ENCODE measurements at places on chromosomes 1 and 21.

DNA sequence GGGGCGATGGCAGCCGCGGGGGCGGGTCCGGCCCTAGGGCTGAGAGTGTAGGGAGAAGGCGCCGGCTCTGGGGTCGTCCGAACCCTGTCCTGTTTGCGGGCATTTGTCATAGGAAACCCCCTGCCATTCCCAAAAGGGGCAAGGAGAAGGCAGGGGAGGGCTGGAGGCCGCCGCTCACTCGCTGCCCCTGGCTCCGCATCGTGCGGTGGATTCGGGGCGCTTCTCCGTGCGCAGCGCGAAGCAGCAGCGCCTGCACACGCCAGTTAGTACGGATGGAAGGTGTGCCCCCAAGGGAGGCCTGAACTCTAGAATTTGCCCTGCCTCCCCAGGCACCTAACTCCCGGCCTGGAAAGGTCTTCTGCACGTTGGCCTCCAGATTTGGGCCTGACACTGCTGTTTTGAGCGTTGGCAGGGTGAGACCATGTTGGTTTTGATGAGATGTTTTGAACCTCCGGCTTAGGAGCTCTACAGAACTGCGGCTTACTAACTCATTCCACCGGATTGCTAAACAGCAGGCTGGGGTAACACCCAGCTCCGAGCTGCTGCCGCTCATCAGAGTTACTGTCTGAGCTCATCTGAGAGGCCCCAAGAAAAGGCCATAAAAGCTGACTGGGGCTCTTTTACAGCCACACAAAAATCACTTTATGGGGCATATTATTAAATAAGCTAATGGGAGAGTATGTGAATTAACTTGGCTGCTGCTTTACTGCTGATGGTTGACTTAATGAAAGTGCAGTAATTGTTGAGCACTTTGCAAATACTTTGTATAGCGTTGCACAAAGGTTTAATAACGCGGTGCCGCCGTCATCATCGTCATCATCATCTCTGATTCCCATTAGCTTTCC lies 987 bp downstream of the GPR137B start:
- no peak for DNase-seq

GRCh38 chr1:8182034-8182761 lies 135.7 kb upstream of the SLC45A1 start:
- DNase-seq, result no peak

- DNase-seq, result no peak
These were observed 58.8 kb upstream of the MAN1A2 start for GRCh38 chr1:117308311-117308916.

- no peak for DNase-seq
These were observed 27.5 kb upstream of the COL9A2 start for GRCh38 chr1:40344597-40344996.

DNA sequence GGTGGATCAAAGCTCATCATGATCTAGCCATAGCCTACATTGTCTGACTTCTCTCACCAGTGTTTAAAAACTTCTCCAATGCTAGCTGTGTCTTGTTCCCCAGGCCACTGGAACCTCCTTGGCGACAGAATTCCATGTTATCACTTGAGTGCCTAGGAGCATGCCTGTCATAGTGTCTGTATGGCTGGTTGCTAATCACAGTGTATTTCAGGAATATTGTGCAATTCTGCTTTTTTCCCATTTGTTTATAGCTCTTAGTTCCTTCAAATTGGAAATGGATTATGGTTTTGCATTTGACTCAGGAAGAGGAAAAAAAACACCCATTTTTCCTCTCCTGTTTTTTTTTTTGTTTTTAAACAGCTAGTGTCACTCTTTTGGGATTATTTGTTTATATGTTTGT lies 25.5 kb downstream of the ROR1 start:
- DNase-seq, result no peak

GRCh38 chr1:87495147-87495546 lies 166.5 kb downstream of the LMO4 start:
- no peak for DNase-seq
